ENCODE measurements at places on chromosomes 6 and 20. TPM values are rescaled to one million over a fixed set of nuclear protein-coding genes. Genes with fewer than 3 reads are reported as not detected.

DNA sequence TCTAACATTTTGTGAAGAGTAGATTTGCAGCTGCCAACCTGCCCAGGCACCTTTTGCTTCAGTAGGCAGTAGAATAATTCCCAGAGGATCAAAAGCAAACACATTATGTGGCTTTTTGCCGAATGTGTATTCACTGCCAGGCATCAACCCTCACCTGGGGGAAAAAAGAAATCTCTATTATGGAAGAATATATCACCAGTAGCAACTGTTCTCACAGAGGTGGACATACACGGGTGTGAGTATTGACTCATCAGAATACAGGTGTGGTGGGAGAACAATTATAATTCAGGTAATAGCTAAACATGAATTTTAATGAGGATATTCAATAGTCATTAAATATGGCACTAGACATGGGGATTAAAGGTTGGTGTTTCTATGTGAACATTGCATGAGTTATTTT, 910.7 kb downstream of the TFAP2A start:
- no peaks in the 10 kb centered on the region for H3K36me3 ChIP-seq
- H3K27ac ChIP-seq, result no peak overlapping the region
- H3K27me3 ChIP-seq, result no peaks in the 10 kb centered on the region
- H3K4me3 ChIP-seq, result no peak overlapping the region
- DNase-seq, result no peak

DNA sequence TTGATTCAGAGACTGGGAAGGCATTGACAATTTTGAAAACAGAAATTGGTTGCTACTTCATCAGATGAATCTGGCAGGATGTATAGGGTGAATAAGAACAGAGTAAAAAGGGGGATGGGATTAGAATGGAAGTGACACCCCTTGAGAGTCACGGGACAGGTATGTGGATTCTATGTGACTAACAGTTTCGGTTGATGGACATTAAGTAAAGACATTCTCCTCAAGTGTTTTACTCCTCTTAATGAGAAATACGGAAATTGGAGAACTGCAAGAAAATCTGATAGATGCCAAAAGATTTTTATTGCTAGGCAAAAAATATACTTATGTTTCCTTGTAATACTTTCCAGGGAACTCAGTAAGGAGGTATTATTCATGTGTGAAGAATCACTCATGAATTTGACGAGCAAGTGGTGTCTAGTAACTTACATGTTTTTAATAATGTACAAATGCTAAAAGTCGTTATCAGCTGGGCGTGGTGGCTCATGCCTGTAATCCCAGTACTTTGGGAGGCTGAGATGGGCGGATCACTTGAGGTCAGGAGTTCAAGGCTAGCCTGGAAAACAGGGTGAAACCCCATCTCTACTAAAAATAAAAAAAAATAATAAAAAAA, 135.8 kb downstream of the KIF16B start:
- no peak overlapping the region for H3K27ac ChIP-seq
- H3K27me3 ChIP-seq, result no peaks in the 10 kb centered on the region
- H3K4me1 ChIP-seq, result no peaks in the 10 kb centered on the region
- no peak overlapping the region for H3K4me3 ChIP-seq
- no peak for DNase-seq

GRCh38 chr6:161435748-161436070, 161.8 kb upstream of the AGPAT4 start:
- no peak for DNase-seq
- no peak overlapping the region for H3K4me3 ChIP-seq
- H3K27me3 ChIP-seq, result no peaks in the 10 kb centered on the region
- H3K4me1 ChIP-seq, result no peaks in the 10 kb centered on the region

GRCh38 chr20:22214296-22214695, 370.1 kb downstream of the FOXA2 start:
- H3K27me3 ChIP-seq, result no peaks in the 10 kb centered on the region
- no peak overlapping the region for H3K27ac ChIP-seq
- no peaks in the 10 kb centered on the region for H3K36me3 ChIP-seq
- H3K4me3 ChIP-seq, result no peak overlapping the region
- no peak for DNase-seq

DNA sequence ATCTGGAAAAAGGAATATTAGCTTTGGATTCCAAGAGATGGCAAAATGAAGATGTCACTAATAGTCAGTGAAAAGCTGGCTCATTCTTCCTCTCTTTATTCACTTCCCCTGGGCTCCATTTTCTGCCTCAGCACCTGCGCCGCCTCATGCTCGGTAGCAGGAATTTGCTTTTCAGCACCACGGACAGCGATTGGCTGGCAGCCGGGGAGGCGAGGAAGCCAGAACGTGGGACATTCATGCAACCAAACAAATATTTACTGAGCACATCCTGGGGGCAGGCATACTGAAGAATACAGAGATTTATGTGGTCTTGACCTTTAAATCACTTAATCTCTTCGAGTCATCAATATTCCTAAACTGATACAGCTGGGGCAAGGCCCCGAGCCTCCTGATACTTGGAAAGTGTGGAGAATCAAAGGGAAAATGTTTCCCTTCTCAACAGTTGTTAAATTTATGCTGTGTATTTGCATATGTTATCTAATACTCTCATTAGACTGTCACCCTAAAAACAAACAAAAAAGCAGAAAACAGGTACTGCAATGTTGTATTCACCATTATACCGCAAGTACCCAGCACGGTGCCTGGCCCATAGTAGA, 12.1 kb upstream of the PDYN start:
- DNase-seq, result peak; percentile 45
- H3K27me3 ChIP-seq, result peaks cover 2% of the 10 kb centered on the region
- H3K36me3 ChIP-seq, result no peaks in the 10 kb centered on the region
- H3K4me3 ChIP-seq, result no peak overlapping the region
- H3K4me1 ChIP-seq, result no peaks in the 10 kb centered on the region

DNA sequence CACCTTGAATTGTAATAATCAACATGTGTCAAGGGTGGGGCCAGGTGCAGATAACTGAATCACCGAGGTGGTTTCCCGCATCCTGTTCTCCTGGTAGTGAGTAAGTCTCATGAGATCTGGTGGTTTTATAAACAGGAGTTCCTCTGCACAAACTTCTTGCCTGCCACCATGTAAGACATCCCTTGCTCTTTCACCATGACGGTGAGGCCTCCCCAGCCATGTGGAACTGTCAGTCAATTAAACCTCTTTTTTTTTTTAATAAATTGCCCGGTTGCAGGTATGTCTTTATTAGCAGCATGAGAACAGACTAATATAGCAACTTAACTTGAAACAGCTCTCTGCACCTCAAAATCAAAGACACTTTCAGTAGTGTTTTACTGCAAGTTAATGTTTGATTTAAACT, 121.6 kb downstream of the OGFRL1 start:
- peaks cover 8% of the 10 kb centered on the region for H3K36me3 ChIP-seq
- H3K4me3 ChIP-seq, result no peak overlapping the region
- no peak overlapping the region for H3K27ac ChIP-seq

DNA sequence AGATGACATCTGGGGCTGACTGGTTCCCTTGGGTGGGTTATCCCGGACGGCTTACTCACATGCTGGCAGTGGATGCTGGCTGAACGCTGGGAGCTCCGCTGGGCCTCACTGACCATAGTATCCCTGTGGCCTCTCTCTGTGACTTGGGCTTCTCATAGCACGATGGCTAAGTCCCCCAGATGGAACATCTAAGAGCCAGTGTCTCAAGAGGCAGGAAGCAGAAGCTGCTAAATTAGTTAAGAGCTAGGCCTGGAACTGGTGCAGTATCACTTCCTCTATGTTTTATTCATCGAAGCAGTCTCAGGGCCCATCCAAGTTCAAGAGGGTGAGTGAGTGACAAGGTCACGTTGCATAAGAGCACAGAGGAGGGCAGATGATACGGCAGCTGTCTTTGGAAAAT, 116.5 kb upstream of the LAMP5 start:
- H3K4me1 ChIP-seq, result peaks cover 8% of the 10 kb centered on the region
- no peak overlapping the region for H3K4me3 ChIP-seq
- no peak overlapping the region for H3K27ac ChIP-seq
- no peaks in the 10 kb centered on the region for H3K27me3 ChIP-seq
- H3K36me3 ChIP-seq, result peaks cover 16% of the 10 kb centered on the region

DNA sequence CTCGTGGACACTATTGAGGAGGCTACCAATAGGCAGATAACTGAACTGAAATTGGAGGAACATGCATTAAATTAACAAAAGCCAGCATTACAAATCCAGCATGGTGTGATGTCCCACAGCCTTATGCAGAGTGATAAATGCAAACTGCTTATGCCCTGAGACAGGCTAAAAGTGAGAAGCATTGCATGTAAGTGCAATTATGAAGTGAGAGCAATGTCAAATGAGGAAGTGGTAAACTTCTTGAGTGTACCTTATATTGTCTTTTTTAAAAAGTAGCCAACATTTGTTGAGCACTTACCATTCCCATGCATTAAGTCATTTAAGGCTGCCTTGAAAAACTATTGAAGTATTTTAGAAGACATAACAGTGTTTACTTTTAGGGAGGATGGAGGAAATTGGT, 212.2 kb downstream of the TBC1D7 start:
- no peaks in the 10 kb centered on the region for H3K4me1 ChIP-seq
- H3K27me3 ChIP-seq, result no peaks in the 10 kb centered on the region
- no peak overlapping the region for H3K27ac ChIP-seq
- H3K36me3 ChIP-seq, result no peaks in the 10 kb centered on the region
- H3K4me3 ChIP-seq, result no peak overlapping the region

DNA sequence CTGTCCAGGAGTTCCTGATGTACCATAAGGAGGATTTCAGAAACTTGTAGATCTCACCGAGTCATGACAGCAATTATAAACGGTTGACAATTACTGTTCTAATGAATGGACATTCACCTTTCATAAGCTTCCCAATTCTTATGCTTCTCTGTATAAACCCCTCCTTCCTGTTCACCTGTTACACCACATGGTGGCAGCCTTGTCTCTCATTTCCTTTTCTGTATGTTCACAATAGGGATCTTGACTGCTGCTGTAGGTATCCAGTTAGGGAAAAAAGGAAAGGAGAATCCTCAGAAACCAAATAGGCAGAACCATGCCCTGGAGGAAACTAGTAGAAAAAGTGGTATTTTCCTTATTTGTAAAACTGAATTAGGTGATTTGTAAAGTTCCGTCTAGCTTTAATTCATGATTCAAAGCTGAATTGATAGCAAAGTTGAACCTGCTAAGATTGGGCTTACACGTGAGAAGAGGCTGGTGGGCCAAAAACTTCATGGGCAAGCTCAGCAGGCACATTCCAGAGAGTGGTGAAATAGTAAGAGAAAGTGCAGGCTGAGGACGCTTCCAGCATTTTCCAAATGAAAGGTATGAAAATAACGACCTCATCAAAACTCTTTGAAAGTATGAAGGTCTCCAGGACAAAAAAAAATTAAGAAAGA, 29.0 kb upstream of the TBPL1 start:
- H3K4me1 ChIP-seq, result no peaks in the 10 kb centered on the region
- H3K36me3 ChIP-seq, result no peaks in the 10 kb centered on the region
- H3K27ac ChIP-seq, result no peak overlapping the region
- no peaks in the 10 kb centered on the region for H3K27me3 ChIP-seq

DNA sequence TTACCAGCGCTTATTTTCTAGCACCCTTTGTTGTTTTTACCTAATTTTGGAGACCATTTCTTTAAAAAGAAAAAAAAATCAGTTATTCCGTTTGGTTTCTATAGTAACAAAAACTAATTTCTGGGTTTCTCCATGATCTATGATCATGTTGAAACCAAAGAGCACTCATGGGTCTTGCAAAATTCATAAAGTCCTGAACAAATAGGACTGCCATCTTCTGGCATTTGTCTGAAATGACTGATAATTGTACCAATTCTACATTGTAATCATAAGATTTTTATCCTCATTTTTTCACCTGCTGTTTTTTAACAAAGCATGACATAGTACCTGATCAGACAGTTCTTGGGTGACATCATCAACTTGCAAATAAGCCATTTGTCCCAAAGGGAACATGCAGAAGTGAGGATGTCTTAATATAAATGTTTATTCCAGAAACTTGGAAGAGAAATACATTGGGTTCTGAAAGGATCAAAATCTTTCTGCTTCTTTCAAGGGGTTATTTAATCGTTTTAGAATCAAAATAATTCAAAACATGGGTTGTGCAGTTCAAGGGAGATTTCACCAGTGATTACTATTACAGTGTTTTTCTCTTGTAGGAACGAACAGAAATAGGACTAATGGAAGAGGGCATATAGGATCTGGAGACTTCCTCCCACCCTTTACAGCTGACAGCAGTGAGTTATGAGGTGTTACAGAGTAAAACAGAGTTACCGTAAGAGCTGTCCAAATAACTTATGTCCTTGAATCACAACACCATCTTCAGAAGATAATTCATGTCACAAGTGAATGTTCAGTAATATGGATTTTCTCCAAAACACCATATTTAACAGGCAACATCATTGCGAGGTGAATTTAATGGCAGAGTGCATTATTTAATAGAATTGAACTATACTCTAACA, 87.1 kb upstream of the GJE1 start:
- H3K36me3 ChIP-seq, result no peaks in the 10 kb centered on the region
- DNase-seq, result peak; percentile 51
- no peaks in the 10 kb centered on the region for H3K27me3 ChIP-seq
- H3K4me3 ChIP-seq, result no peak overlapping the region

- H3K4me1 ChIP-seq, result no peaks in the 10 kb centered on the region
- H3K4me3 ChIP-seq, result no peak overlapping the region
- DNase-seq, result no peak
- no peak overlapping the region for H3K27ac ChIP-seq
Observed at GRCh38 chr6:167801263-167801662, 25.4 kb upstream of the AFDN start.

- no peak overlapping the region for H3K27ac ChIP-seq
- H3K4me1 ChIP-seq, result no peaks in the 10 kb centered on the region
- DNase-seq, result peak; percentile 44
- no peak overlapping the region for H3K4me3 ChIP-seq
Observed at GRCh38 chr20:43187476-43188233, 2.1 kb downstream of the PTPRT start.

- H3K27me3 ChIP-seq, result no peaks in the 10 kb centered on the region
- H3K27ac ChIP-seq, result no peak overlapping the region
- no peak for DNase-seq
- H3K4me3 ChIP-seq, result no peak overlapping the region
- H3K4me1 ChIP-seq, result no peaks in the 10 kb centered on the region
Observed at GRCh38 chr6:67045076-67045475, 1338.0 kb upstream of the EYS start.

DNA sequence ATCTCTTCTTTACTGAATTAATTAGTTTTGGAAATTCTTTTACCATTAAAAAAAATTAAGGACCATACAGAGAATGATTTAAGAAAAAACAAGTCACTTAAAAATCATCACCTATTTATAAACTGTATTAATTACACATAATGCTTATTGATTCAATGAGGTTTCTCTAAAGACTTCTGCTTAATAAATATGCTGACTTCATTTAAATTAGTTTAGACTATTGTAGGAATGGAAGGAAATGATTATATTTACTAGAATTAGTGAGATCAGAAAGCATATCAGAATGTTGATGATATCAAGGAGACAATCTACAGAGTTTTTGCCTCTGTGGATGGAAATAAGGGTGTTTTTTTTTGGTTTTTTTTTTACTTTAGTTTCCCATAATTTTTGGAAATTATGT, 34.6 kb upstream of the SMIM28 start:
- DNase-seq, result no peak
- peaks cover 16% of the 10 kb centered on the region for H3K27me3 ChIP-seq
- no peaks in the 10 kb centered on the region for H3K36me3 ChIP-seq
- H3K4me3 ChIP-seq, result no peak overlapping the region

GRCh38 chr20:17635332-17636244, 46.5 kb downstream of the RRBP1 start:
- no peak overlapping the region for H3K27ac ChIP-seq
- H3K4me3 ChIP-seq, result no peak overlapping the region
- no peaks in the 10 kb centered on the region for H3K27me3 ChIP-seq
- peak; percentile 25 for DNase-seq
- no peaks in the 10 kb centered on the region for H3K4me1 ChIP-seq

The DZANK1 gene
- 0.83 TPM for total RNA-seq

The BCL2L1 gene
- 45.5 TPM for total RNA-seq

Measured in IMR-90 (cell line).